Cardiac muscle cell (in vitro differentiated cells and primary cell): ENCODE measurements at places on chromosomes 6 and 20. TPM values are rescaled to one million over a fixed set of nuclear protein-coding genes. Genes with fewer than 3 reads are reported as not detected.

Gene SEL1L2
- polyA plus RNA-seq: not detected in 2 replicates

Gene MUC21
- polyA plus RNA-seq: not detected in 2 replicates

Gene SLC17A3
- polyA plus RNA-seq: not detected in 2 replicates

Gene BTN1A1
- 0.14 and 0.35 TPM in 2 replicates for polyA plus RNA-seq
